ENCODE measurements at places on chromosomes 7 and 10.

GRCh38 chr7:100880645-100881044 lies 5.7 kb downstream of the SRRT start:
- no peak for DNase-seq

- no peak for DNase-seq
Measured at GRCh38 chr10:84563868-84564267, 235.5 kb downstream of the CCSER2 start.

- DNase-seq = no peak
Measured at GRCh38 chr7:30188811-30189210, 54.0 kb downstream of the MTURN start.

- no peak for DNase-seq
Measured at GRCh38 chr10:117461766-117462423, 80.7 kb upstream of the EMX2 start.

- DNase-seq = no peak
Measured at GRCh38 chr10:49260644-49261296, 38.2 kb upstream of the C10orf71 start.

DNA sequence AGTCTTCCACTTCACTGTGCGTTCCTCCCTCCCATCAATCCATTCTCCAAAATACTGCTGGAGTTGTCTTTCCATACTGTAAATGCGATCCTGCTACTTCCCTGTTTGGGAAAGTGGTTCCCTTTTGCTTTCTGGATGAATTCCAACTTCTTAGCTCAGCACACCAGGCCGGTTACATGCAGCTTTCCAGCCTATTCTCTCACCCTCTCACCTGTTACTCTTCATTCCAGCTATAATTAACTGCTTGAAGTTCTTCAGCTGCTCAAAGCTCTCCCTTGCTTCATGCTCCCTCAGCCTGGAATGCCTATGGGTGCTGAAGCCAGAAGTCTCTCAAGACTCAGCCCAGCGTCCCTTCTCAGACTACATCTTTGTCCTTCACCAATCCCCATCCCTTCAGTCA lies 6.0 kb upstream of the ZNRF2 start:
- no peak for DNase-seq

- DNase-seq = no peak
Measured at GRCh38 chr7:136971776-136972175, 103.3 kb downstream of the CHRM2 start.

DNA sequence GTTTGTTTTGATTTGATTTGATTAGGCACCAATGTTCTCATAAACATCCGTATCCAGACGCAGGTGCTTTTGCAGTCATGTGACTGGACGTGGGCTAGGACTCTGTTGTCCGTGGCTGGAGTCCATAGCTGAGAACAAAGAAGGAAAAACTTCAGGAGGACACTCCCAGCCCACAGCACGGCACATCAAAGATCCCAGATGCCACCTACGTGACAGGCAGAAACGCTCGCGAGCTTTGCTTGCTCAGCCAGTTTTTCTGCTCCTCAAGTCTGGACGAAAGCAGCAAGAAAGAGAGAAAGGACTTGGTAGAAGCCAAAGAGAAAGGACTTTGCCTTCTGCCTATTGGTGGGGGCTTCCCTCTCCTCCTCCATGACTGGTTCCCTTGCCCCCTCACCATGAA lies 6.9 kb upstream of the ZKSCAN1 start:
- DNase-seq = no peak

GRCh38 chr10:33900596-33900995 lies 566.1 kb upstream of the NRP1 start:
- no peak for DNase-seq

DNA sequence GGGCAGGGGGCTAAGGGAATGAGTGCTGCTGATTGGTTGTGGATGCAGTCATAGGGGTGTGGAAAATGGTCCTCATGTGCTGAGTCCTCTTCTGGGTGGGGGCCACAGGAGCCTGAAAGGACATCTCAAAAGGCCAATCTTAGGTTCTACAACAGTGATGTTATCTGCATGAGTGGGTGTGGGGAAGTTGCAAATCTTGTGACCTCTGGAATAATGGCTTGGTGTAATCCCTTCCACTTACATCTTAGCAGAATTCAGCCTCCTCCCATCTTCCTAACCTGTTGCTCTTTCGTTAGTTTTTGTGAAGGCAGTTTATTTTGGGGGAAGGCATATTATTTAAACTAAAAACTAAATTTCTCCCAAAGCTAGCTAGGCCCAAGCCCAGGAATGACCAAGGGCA lies 42.0 kb upstream of the OIT3 start:
- DNase-seq = no peak

DNA sequence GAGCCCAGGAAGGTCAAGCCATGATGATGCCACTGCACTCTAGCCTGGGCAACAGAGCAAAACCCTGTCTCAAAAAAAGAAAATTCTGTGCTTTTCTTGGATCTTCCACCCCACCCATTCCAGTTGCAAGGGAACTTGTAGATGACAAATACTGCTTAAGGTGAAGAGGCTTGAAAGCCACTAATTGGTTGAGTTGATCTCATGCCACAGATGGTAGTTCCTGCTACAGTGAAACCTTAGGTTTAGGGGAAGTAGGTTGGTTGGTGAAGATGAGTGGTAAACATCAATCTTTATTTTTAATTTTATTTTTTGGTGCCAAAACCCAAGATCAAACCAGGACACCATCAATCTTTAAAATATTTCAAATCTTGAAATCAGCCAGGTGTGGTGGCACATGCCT lies 2.9 kb upstream of the GDI2 start:
- no peak for DNase-seq

- no peak for DNase-seq
Measured at GRCh38 chr10:95988702-95989101, 54.7 kb upstream of the CCNJ start.

- no peak for DNase-seq
Measured at GRCh38 chr10:71468363-71469094, 71.8 kb downstream of the CDH23 start.
